Posterior cingulate gyrus (tissue), 11 donors: ENCODE measurements at places on chromosomes 6 and 20.
A peak's percentile ranks its signal among the peaks of the same experiment; 100 is the strongest.

- no peak for DNase-seq
Observed at GRCh38 chr6:166530211-166531095, 56.0 kb downstream of the RAMACL start.

DNA sequence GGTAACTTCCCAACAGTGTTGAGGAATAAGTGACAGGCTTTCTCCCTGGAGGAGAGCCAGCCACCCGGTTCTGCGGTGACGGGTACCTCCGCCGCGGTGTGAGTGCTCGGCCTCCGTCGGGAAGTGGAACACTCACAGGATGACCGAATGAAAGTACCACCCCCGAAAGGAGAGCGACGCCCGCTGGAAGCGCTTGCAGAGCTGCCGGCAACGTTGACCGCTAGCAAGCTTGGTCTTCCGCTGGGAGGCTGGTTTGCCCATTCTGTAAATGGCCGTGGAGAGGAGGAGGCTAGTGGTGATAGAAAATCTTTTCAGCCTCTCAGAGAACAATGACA, 614 bp upstream of the TMEM242 start:
- DNase-seq, result peak; percentile 70

DNA sequence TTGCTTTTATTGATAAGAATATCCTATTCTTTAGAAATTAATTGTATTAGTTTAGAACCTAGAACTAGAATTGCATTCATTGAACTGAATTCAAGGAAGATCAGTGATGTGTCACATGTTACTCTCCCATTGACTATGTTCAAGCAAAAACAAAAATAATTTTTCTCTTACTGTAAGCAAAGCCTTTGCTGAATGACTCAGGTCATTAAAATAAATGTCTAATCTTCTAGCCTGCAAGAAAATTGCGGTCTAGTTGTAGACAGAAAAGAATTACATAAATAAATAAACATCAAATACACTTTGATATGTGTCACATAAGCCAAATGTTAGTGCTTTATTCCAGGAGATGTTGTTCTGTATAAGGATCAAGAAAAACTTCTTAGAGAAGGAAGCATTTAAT, 387.9 kb downstream of the ADGRB3 start:
- DNase-seq, result no peak

DNA sequence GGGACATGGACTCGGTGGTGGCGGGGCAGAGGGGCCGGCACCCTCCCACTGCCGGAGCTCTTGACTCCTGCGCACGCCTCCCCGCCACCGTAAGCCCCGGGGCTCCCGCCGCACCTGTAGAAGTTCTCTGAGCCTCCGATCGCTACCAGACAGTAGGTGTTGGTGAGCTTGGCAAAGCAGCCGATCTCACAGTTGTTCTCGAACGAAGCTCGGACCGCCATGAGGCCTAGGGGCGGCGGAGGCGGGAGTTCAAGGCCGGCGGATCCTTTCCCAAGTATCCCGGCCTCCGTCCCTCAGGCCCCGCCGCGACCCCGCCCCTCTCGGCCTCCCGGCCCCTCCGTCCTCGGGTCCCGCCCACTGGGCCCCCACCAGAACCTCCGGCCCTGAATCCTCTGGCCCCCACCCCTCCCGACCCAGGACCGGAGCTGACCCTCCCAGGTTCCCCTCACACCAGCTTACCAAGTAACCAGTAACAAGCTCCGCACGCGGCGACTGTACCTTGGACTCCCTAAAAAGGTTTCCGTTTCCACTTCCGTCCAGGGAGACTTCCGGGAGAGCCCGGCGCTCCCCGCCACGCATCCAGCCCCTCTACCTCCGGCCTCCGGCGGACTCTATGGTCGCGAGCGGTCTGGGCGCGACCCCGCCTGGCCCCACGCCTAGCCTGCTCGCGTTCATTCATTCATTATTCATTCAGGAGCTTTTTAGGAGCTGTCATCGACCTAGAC, at the start of gene EIF6:
Gene EIF6 (minus strand): TSS at position 506 of the 725 bp plus-strand sequence. CDS start 285 bp downstream, at position 221.
- DNase-seq, result peak; percentile 84

GRCh38 chr6:22673474-22673873, 104.1 kb downstream of the HDGFL1 start:
- DNase-seq, result no peak

DNA sequence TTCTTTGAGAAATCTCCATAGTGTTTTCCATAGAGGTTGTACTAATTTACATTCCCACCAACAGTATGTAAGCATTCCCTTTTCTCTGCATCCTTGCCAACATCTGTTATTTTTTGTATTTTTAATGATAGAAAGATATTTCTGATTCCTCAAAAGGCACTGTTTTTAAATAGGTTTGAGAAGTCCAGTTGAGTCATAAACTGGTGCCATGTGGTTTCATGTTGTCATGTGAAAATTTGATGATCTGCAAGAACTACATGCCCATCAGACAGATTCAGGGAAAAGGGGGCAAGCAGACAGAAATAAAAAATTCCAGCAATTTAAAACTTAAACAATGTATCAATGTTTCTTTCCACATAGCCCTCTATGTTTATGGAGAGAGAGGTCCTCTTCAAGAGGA, 227.5 kb downstream of the KCNQ5 start:
- no peak for DNase-seq

DNA sequence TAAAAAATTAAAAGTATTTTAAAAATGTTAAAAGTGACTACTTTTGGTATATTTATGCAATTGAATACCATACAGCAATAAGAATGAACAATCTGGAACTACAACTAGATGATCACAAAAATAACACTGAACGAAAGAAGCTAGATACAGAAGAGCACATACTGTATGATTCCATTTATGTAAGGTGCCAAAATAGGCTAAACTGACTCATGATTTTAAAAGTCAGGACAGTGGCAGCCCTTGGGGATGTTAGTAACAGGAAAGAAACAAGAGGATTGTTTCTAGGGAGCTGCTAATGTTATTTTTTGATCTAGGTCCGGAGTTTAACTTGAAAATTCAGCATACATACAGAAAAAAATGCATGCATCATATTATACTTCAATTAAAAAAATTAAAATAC, 42.3 kb downstream of the KIF13A start:
- no peak for DNase-seq

DNA sequence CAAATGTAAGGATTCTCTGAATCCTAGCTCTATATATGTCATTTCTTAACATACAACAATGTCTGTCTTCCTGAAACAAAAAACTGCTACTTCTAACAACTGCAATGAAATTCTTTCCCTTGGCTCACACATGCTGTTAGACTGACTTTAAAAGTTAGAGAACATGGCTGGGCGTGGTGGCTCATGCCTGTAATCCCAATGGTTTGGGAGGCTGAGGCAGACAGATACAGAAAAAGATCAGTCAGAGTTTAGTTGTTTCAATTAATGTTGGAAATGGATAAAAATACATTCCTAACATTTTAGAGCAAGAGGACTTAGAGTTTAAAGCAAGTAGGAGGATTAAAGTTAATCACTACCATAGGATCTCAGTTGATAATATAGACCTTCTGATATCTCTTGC, 28.7 kb upstream of the KIAA1586 start:
- DNase-seq, result no peak

- DNase-seq, result no peak
Observed at GRCh38 chr6:6007366-6008088, 802 bp upstream of the NRN1 start.

- no peak for DNase-seq
Observed at GRCh38 chr6:108518714-108519576, 41.8 kb upstream of the FOXO3 start.

DNA sequence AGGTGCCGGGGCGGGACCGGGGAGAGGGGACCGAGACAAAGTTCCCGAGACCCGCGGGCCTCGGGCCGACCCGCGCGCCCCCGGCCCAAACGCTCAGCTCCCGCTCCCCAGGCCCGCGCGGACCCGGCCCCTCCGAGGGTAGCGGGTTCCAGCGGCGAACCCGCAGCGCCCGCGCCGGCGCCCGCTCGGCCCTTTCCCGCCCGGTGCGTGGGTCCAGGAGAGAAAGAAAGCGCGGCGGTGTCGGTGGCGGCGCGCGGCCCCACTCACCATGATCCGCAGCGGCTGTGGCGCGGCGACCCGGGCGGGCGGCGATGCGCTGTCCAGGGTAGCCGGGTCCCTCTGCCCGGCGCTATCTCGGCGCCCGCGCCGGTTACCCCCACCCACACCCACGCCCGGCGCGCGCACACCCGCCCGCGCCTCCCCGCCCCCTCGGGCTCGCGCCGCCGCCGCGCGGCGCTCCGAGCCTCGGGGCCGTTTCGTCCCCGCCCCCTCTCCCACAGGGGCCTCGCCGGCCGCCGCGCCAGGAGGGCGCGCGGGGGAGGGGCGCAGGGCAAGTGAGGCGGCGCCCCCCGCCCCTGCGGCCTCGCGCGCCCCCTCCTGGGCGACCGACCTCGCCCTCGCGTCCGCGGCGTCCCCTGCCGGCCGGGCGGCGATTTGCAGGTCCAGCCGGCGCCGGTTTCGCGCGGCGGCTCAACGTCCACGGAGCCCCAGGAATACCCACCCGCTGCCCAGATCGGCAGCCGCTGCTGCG, at the start of gene ELOVL2:
Gene ELOVL2 (minus strand): TSS at position 345 of the 751 bp plus-strand sequence. CDS start 75 bp downstream, at position 270.
- DNase-seq, result no peak

GRCh38 chr6:43833996-43834390, 64.0 kb downstream of the VEGFA start:
- DNase-seq, result no peak

DNA sequence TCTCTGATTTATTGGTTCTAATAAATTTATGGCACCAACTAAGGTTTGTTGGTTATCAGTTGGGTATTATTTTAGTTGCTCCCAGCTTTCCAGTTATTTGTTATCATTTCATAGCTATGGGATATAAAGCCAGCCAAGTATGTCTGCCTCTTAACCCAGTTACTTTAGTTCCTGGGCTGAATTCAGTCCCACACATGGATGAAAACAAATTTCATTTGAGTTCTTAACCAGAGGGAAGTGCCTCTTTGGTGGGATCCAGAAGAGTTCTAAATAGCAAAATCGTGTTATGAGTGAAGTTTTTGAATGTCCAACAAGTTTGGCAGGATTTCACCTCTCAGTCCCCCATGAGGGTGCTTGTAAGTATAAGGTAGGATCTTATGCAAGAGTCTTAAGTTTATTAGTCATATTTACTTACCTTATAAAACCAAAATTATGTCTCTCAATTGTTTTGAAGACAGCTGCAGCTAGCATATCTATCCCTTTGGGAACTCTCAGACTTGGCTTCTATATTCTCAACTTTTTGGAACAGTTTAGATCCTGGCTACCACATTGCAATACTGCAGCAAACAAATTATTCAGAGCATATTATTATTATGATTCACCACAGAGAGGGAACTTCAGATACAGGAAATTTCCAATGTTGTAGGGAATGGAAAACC, 683.6 kb downstream of the BCKDHB start:
- no peak for DNase-seq

DNA sequence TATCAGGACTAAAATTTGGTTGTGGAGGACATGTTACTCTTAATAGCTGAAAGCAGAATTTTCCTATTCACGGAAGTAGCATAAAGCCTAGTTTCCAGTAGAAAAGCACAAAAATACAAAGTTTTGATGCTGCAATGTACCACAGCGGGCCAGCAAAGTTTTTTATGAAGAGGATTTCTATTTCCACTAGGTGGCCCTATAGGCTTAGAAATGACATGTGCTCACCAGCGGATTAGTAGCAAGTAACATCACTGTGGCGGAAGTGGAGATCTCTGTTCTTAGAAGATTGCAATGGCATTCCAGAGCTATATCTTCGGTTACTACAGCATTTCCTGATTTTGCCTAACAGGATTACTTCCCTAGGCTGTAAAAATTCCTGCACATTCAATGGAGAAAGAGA, 1219.0 kb upstream of the EYS start:
- DNase-seq, result no peak

- no peak for DNase-seq
Observed at GRCh38 chr6:6643398-6643797, 54.9 kb downstream of the LY86 start.

GRCh38 chr6:36979347-36979742, 6.7 kb downstream of the MTCH1 start:
- DNase-seq, result peak; percentile 83

- DNase-seq, result no peak
Observed at GRCh38 chr6:45445749-45446549, 68.2 kb upstream of the SUPT3H start.

GRCh38 chr6:124655866-124656265, 306.4 kb upstream of the RNF217 start:
- no peak for DNase-seq

- no peak for DNase-seq
Observed at GRCh38 chr6:1312473-1313367, 822 bp downstream of the FOXQ1 start.

DNA sequence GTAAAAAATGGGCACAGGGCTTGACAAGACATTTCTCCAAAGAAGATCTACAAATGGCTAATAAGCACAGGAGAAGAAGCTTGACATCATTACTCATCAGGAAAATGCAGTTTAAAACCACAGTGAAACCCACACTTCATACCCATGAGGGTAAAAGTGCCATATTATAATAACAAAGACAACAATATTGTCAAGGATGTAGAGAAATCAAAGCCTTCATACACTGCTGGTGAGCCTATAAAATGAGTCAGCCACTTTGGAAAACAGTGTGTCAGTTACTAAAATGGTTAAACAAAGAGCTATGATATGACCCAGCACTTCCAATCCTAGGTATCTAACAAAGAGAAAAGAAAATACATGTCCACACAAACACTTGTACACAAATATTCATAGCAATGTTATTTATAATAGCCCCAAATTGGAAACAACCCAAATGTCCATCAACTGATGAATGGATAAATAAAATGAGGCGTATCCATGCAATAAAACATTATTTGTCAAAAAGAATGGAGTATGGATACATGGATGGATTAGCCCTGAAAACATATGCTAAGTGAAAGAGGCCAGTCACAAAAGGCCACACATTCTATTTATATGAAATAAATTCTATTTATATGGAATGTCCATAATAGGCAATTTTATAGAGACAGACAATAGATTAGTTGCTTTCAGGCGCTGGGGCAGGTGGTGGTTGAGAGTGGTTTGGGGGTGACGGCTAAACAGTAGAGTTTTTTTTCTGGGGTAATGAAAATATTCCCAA, 11.5 kb upstream of the IL20RA start:
- no peak for DNase-seq

GRCh38 chr6:81697559-81697958, 54.9 kb downstream of the TENT5A start:
- no peak for DNase-seq

DNA sequence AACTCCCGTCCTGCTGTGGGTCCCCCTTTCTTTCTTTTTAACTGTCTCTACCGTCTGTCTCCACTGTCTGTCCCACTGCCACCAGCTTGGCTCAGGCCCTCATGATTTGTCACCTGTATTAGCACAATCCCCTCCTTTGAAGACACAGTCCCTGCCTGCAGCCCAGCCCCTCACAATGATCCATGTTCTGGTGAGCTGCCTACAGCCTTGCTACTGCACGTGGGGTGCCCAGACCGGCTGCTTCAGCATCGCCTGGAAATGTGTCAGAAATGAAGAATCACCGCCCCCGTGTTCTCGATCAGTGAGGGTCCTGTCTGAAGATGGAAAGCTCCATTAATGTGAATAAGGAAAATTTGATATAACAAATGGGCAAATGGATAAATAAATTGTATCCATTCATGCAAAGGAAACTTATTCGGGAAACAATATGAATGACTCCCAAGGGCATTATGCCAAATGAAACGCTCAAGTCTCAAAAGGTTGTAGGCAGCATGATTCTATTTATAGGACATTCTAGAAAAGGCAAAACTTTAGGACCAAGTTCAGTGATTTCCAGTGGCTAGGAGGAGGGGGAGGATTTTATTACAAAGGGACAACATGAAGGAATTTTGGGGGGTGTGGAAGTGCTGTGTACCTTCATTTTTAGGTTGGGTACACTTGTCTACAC, 59.4 kb upstream of the CD83 start:
- DNase-seq, result no peak
